ENCODE measurements at places on chromosomes 3 and 15. TPM values are rescaled to one million over a fixed set of nuclear protein-coding genes. Genes with fewer than 3 reads are reported as not detected.

The SLC2A2 gene
- total RNA-seq = 12.6 TPM

DNA sequence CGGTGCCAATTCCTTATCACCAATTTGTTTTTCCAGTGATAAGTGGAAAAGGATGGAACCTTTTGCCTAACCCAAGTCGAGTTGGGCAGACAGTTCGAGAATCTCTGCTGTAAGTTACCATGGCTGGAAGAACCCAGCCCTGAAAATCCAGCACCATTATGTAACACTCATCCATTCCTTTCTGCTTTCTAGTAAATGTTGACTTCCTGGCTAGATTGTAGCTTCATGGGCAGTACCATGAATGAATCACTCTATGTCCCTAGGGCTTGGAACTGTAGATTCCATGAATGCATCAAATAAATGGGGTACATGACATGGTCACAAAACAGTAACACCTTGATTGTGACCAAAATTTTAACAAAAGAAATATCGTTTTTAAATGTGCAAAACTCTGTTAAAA is 14.0 kb downstream of the CHCHD4 start:
- no peak for DNase-seq

The FES gene
- 33.5 TPM for total RNA-seq

- peak; percentile 30 for DNase-seq
Measured at GRCh38 chr3:39809995-39810595, 686 bp downstream of the MYRIP start.

The ARL6 gene
- 10.7 TPM for total RNA-seq

Measured in kidney (tissue), 22 donors.